Fibroblast of the conjunctiva (primary cell): ENCODE measurements at places on chromosomes 1 and 21.

DNA sequence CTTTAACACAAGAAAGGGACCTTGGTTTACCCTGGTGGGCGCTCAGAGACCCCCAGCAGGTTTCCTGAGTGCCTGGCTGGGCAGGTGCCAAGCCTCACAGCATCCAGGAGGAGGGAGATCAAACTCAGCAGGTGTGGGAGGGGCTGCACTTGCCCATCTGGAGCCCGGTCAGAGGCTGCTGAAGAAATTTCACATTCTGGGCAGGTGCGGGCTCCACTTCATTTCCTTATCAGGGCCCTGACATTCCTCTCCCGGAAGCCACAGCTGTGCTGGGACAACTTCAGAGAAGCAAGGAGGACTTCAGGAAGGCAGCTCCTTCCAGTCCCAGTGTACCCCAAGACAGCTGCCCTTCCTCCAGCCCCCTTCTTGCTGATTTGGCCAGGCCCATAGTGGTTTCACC, 82.9 kb downstream of the ITPKB start:
- DNase-seq: no peak

- no peak for DNase-seq
These were observed 681.0 kb upstream of the USP24 start for GRCh38 chr1:55896210-55896609.

- no peak for DNase-seq
These were observed 701 bp upstream of the INSRR start for GRCh38 chr1:156859523-156860112.

- DNase-seq: peak; percentile 63
These were observed 24.3 kb upstream of the GRHL3 start for GRCh38 chr1:24294716-24295371.

- DNase-seq: no peak
These were observed 12.8 kb downstream of the MAB21L3 start for GRCh38 chr1:116123837-116124533.

GRCh38 chr1:225866981-225867380, 15.2 kb downstream of the TMEM63A start:
- DNase-seq: no peak

GRCh38 chr1:205505791-205506190, 1.3 kb downstream of the CDK18 start:
- DNase-seq: no peak

DNA sequence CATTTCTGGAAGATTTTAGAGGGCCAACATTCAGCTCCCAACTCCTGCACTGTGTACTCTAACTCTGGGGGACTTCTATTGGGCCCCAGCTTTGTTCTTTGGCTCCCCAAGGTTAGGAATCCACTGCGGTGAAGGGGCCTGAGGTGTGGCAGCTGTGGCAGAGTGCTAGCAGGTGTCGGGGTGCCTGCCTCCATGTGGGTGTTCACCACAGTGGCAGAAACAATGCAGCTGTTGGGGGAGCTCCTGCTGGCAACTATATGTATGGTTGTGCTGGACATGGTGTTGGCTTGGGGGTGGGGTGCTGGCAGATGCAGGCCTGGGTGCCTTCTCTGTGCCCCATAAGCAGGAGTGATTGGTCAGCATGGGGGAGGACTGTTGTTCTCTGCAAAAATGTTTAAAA, 95.5 kb downstream of the ST6GALNAC3 start:
- DNase-seq: no peak

- no peak for DNase-seq
These were observed 276.2 kb downstream of the KCNH1 start for GRCh38 chr1:210857705-210858104.

- peak; percentile 20 for DNase-seq
These were observed 116.1 kb downstream of the SPATA17 start for GRCh38 chr1:217747156-217747769.

GRCh38 chr1:29258189-29258975, 22.1 kb downstream of the PTPRU start:
- no peak for DNase-seq

- DNase-seq: no peak
These were observed 52.1 kb upstream of the KAZN start for GRCh38 chr1:14546416-14546815.

GRCh38 chr1:219988387-219988786, 57.9 kb downstream of the EPRS1 start:
- no peak for DNase-seq

DNA sequence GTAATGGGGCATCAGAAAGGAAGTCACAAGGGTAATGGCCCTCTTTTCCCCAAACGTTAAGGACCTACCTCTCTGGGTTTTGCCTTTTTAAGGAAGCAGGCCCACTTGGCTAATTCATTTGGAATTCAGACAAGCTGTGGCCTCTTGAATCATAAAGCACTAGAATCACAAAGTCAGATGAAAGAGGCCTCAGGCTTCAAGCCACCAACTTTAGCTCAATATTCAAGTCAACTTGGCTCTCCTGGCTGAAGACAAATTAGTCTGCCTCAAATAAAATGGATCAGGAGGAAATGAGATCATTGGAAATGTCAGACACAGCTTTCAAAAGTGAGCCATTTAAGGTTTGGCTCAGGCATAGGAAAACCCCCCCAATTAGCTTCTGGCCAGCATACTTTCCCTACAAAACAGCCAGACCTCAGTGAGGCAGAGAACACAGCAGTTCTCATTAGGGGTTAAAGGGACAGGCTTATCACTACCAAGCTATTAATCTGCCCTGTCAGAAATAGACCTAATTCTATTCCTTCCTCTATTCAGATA, 34.3 kb downstream of the SLC35D1 start:
- DNase-seq: no peak

DNA sequence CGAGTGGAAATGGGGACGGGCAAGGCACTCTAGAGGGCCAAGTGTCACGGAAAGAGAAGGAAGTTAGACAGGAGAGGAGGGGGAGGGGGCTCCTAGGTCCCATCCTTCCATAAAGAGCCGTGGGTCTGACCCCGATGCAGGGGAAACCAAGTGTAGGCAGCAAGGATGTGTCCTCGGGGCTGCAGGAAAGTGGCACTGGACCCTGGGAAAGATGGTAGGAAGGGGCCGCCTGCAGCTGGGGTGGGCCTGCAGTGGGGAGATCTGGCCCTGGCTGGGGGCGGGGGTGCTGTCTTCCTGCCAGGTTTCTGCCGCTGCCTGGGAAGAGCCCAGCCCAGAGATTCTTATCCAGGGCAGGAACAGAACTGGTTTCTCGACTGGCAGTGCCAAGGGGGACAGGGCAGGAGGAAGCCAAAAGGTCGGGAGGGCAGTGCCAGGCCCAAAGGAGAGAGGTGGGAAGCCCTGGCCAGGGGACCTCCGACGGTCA, 12.9 kb downstream of the CRABP2 start:
- DNase-seq: no peak

DNA sequence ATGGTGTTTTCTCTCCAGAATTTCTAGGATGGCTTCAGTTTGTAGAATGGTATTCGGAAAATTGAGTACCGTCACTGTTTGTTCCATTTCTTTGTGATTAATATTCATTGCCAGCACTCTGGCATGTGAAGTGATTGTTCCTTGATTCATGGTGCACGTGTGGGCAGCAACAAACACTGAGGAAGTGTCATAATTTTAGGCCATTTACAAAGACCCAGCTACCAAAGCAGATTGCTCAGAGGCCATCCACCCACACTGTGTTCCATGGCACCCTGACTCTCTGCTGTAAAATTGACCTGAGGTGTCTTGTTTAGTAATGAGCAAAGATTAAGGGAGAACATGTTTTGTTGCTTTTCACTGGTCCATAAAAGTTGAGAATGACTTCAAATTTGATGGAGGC, 250.9 kb upstream of the FMN2 start:
- no peak for DNase-seq

DNA sequence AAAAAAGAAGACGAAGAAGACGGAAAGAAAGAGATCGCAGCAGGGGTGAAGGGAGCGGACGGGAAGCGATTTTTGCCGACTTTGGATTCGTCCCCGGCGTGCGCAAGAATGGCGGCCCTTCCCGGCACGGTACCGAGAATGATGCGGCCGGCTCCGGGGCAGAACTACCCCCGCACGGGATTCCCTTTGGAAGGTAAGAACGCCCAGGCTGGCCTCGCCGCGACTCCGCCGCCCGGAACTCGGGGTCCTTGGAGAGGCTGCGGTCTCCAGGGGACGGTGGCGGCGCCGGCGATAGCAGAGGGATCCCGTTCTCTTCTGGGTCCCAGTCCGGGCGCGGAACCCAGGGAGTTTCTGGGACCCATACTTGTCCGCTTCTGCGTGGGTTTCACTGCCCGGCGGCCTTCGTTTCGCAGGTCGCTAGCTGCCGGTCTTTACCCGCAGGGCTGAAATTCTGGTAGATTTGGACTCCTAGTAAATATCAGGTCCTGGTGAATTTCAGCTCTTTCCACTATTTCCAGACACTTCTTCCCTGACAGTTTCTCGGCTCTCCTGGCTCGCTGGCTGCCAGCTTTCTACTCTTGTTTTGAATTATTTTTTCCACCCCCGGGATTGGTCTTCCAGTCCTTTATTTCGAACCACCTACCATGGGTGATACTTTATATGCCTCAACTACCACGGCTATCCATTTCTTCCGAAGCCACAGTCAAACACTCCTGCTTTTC, 1.0 kb downstream of the PAX7 start:
- DNase-seq: no peak

DNA sequence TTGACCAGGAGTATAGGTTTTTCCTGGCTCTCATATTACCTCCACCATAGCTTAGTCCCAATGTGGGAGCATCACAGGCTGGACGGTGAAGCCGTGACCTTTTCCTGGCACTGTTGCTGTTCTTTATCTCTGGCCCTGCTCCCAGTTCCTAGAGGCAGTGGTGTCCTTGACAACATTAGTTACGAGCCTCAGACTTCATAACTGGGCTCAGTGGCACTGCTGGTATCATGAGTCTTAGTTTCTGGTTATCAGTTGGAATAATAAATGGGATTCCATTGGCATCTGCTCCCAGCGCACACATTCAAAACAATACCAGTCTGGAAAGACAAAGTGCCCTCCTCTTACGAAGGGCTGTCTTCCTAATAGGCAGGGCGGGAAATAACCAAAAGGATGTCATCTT, 8.0 kb downstream of the RNPEP start:
- no peak for DNase-seq

- DNase-seq: no peak
These were observed 23.3 kb downstream of the TTC34 start for GRCh38 chr1:2778220-2778592.

DNA sequence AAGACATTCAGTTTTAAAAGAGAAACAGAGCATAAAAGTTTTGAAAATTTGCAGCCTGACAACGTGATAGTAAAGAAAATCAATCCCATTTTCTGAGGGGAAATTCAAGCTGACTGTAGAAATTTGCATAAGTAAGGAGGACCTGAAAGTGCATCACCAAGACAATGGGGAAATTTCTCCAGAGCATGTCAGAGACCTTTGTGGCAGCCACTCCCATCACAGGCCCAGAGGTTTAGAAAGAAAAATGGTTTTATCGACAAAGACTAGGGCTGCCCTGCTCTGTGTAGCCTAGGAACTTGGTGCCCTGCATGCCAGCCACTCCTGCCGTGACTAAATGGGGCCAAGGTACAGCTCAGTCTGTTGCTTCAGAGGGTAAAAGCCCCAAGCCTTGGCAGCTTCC, 1640.2 kb upstream of the PRMT6 start:
- DNase-seq: no peak

GRCh38 chr21:29406385-29406784, 107.7 kb downstream of the BACH1 start:
- no peak for DNase-seq

- DNase-seq: no peak
These were observed 37.9 kb downstream of the EPHA2 start for GRCh38 chr1:16117936-16118335.

DNA sequence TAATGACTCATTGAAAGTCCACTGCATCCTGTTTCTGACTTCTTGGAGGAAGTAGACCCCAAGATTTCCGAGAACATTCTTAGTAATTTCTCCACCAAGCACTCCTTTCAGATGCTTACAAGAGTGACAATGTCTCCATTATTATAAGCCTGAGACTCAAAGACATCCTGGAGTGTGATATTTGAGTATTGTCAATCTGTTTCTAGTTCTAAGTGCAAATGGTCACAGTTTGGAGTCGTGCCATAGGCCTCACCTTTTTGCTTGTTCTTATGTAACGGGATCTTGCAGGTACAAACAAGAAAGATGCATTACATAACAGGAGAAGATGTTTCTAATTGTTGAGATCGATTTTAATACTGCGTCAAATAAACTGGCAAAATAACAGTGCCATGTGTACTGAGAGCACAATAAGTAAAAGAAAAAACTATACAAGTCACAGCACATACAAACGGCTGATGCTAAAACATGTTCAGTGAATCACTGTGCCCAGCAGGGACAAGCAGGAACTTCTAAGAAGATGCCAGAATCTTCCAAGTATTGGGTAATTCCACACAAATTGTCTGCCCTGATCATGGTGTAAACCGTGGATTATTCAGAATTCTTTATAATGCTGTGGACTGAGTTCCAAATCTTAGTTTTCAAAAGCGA, 54.1 kb downstream of the CD2 start:
- DNase-seq: no peak

GRCh38 chr1:84689514-84690396, 506 bp downstream of the SSX2IP start:
- DNase-seq: no peak

- DNase-seq: no peak
These were observed 28.0 kb downstream of the CRYAA start for GRCh38 chr21:43196826-43197225.

DNA sequence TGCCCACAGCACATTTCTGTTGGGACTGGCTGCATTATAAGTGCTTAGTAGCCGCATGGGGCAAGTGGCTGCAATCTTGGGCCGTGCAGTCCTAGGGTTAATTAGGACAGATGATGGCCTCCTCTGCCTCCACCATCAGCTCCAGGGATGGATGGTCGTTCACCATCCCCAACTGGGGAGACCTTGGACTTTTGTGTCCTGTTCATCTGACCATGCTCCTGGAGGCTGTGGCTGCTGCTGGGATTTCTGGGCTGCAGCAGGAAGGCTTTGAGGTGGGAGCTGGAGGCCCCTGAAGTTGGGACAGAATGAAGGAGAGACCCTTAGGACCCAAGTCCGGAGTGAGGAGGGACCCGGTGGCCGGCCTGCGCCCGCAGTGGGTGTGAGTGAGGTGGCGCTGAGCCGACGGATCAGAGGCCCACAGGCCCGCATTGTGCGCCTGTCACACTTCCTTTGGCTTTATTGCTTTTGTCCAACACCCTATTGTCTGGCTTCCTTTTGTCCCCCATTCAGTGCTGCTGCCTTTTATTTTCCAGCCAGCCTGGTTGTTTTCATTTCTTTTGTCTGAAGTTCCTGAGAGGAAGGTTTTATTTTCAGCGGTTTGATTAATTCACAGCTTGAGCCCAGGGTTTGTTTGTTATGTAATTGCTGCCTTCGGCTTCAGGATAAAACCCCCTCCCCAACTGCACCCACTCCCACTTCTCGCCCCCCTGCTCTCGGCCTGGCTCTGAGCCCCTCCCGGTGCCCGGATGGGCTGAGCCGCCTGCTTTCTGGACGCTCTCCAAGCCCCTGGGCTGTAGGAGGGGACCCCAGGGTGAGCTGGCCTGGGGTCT, 35.6 kb downstream of the SOX13 start:
- no peak for DNase-seq
